COR-L47 (cell line): ENCODE measurements at places on chromosomes 13 and 19.

- DNase-seq: no peak
Observed at GRCh38 chr19:35353635-35354034, 4.6 kb upstream of the FFAR3 start.

DNA sequence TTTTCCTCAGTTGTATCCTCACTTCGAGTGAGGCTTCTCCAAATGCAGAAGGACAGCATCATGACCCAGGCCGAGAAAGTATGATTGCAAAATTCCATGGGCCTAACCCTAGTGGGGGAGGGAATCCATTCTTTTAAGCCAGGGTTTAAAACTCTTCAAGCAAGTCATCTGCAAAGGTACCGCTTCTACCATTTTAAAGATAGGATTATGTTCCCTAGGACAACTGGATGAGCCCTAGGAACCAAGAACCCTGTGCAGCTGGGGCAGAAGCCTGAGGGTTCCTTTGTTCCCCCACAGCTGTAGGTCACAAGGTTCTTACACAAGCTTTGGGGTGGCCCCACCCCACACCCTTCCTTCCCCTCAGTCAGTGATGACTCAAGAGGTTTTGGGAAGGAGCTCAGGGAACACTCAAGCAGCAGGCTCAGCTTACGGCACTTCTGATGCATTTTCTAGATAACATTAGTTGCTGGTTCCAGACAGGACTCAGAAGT lies 13.5 kb downstream of the ARL11 start:
- no peak for DNase-seq

DNA sequence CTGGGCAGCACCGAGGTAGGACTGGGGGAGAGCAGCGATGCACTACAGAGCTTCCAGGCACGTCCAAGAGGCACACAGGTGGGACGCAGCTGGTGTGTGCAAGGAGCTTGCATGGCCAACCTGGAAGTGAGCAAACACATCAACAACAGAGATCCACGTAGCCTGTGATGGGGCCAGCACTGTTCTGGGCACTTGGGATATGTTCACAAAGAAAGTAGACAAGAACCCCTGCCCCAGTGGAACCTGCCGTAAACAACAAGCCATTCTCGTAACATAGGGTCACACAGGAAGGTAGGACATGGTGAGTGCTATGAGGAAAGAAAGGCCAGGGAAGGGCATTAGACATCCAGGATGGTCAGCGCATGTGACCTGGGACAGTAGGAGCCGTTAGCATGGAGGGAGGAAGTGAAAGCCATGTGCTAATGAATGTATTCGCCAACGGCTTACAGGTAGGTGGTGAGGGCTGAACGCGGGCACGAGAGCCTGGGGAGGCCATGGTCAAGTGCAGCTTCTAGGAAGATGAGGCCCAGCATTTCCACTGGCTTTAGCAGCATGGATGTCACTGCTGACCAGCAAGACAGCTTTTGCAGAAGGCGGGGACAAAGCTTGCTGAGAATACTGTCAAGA lies 105.5 kb downstream of the TEX26 start:
- no peak for DNase-seq

GRCh38 chr19:13961826-13962698 lies 9.8 kb downstream of the DCAF15 start:
- DNase-seq: no peak

- no peak for DNase-seq
Observed at GRCh38 chr19:2942928-2943640, 1.7 kb downstream of the ZNF77 start.

GRCh38 chr19:5977222-5977784 lies 637 bp downstream of the RANBP3 start:
- no peak for DNase-seq

DNA sequence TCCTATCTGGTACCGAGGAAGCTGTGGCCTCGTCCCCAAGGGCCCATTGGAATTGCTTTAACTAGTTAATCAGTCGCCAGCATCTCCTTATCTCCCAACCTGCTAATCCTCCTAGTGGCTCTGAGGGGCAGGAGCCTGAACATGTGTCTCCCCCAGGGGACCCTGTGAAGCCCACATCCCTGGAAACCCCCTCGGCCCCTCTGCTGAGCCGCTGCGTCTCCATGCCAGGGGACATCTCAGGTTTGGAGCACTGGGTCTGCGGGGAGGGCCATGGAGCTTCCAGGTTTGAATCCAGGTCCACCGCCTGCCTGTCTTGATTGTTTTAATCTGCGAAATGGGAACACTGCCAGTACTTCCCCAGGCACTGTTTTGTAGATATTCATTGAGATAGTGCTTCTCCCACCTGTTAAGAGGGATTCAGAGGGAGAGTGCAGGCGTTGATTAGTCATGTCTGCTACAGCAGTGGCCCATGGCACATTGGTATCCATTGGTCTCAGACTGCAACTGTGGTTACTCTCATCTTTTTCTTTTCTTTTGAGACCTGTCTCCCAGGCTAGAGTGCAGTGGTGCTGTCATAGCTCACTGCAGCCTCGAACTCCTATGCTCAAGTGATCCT lies 6.4 kb downstream of the PNPLA6 start:
- no peak for DNase-seq

- DNase-seq: no peak
Observed at GRCh38 chr19:47241919-47242577, 11.0 kb upstream of the BBC3 start.

GRCh38 chr19:50563597-50563996 lies 4.6 kb downstream of the LRRC4B start:
- DNase-seq: no peak

- no peak for DNase-seq
Observed at GRCh38 chr13:29260684-29261083, 334.8 kb downstream of the SLC7A1 start.

DNA sequence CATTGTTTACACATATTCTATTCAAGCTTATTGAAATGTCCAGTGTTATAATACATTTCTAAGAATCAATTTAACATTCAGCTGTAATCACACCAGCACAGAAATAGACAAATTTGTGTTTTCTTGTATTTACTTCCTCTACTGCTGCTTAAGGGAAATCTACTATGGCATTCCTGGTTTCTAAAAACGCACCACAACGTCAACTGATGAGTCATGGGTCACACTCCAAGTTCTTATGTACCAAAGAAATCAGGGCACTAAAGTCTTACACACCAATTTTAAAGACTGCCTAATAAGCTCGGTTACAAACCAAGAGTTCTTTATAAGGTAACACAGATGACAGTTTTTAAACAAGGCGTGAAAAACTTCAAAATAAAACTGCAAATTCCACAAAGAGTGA lies 13.2 kb downstream of the LNX2 start:
- DNase-seq: no peak

- no peak for DNase-seq
Observed at GRCh38 chr13:97100821-97101220, 106.5 kb upstream of the OXGR1 start.

GRCh38 chr13:113105032-113105920 lies at the start of gene F7:
Gene F7 (plus strand): TSS chr13:113105791. CDS start chr13:113105842, 51 bp downstream.
- no peak for DNase-seq

GRCh38 chr13:51714663-51715168 lies 89.2 kb downstream of the DHRS12 start:
- no peak for DNase-seq

DNA sequence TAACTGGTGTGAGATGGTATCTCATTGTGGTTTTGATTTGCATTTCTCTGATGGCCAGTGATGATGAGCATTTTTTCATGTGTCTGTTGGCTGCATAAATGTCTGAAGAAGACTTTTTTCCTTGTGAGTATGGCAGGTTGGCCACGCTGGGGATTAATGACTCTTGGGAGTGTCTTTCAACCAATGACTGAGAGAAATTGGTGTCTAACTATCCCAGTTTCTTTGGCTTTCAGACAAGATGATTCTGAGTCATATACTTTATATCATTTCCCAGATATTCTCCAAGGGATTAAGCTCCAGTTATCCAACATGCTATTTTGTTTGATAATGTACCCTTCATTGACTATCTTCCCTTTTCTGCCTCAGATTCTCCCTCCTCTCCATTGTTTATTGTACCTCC lies 35.5 kb upstream of the CSNK1A1L start:
- DNase-seq: no peak

DNA sequence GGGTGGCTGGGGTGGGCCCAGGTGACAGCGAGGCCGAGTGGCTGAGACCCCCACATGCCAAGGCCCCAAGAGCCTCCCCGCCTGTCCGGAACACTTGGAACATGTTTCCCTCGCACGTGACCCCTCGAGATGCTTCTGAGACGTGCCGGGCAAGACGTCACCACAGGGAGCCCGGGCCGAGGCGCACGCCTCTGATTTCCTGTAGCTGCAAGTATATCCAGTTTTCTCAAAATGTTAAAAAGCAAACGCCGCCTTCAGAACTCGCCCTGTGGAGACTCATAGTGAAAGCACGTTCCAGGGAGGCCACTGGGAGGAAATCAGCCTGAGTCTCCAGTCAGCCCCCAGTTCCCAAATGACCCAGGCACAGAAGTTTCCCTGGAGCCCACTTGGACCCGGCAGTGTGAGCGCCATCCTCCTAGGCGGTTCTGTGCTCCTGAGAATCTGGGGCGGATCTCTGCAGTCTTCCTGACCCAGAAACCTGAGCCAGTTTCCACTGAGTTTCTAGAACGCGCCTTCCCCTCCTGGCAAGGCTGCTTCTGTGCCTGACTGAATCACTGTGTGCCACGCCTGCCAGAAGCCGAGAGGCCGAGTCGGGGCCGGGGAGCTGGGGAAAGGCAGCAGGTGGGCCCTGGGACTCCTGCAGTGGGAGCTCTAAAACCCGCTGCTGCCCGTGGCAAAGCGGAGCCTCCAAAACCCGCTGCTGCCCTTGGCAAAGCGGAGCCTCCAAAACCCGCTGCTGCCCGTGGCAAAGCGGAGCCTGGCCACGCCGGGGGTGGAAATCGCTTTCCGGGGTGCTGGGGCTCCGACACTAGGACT lies 179.3 kb downstream of the KDM4B start:
- DNase-seq: no peak

DNA sequence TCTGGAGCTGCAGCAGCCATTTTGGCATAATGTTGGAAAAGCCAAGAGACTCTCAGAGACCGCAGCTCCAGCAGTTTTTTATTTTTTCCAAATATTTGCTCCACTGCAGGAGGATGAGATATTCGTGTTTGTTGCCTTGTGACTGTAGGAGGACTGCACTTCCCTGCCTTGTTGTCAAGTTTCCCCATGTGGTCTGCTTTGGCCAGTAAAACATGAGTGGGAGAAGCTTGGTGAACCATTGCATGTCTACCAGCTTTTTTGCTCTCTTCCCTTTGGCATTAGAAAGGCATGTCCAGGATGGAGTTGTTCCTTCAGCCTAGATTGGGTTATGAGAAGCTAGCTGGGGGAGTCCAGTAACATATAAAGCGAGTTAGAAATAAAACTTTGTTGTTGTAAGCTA lies 47.7 kb upstream of the ALOX5AP start:
- DNase-seq: no peak

DNA sequence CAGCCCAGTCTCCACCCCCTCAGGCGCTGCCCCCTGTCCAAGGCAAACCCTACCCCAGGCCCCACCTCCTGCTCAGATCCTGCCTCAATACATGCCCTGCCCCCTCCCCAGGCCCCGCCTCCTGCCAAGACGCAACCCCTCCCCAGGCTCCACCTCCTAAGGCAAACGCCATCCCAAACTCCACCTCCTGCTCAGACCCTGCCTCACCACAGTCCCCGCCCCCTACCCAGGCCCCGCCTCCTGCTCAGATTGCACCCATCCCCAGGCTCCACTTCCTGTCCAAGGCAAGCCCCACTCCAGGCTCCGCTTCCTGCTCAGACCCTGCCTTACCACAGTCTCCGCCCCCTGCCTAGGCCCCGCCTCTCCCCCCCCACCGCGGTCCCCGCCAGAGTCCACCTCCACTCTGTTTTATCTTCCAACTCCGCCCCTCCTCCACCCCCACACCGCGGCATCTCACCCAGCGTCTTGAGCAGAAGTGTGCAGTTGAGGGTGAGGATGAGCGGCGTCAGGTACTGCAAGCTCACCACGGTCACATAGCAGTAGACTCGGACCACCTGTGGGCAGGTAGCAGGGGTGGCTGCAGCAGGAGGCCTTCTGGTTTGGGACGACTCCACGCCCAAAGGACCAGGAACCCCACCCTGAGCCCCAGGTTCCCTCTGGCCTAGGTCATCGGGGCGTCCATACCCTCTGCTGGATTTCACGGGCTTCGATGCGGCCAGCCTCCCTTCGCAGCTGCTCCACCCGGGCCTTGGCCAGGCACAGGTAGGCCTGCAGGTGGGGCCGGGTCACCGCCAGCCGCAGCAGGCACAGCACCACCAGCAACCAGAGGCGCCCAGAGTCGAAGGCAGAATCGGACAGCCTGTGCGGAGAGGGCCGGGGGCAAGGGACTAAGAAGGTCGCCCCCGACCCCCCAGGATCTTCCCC lies 17.7 kb downstream of the TMEM161A start:
- no peak for DNase-seq

DNA sequence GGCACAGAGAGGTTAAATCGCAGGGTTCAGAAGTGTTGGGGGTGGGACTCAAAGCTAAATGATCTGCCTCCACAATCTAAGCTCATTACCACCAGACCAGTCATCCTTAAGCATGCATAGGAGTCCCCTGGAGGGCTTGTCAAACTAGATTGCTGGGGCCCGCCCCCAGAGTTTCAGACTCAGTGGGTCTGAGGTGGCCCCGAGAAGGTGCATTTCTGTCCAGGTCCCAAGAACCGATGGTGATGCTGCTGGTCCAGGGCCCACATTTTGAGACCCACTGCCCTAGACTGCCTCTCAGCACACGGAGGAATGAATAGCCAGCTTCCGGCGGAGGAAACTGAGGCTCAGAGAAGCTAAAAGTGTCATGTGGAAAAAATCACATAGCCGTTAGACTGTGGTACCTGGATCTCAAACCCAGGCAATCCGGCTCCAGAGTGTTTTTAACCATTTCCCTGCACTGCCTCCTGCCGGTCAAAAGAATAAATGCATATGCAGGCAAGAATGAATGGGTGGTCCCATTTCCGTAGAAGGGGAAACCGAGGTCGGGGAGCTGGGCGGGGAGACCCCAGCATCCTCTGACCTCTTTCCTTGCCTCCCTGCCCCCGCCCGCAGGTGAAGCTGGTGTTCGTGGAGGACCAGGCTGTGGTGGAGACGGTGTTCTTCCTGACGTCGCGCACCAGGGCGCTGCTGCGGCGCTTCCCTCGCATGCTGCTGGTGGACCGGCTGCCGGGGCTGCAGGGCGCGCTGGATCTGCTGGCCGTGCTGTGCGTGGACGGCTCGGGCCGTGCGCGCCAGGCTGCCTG lies 23.8 kb downstream of the ZSWIM9 start:
- DNase-seq: no peak

- no peak for DNase-seq
Observed at GRCh38 chr13:109803825-109804224, 17.4 kb upstream of the IRS2 start.
